Erythroblast (primary cell): ENCODE measurements at places on chromosomes 12 and 14.

GRCh38 chr12:79933532-79934264, 1.2 kb downstream of the PPP1R12A start:
- DNase-seq = peak; percentile 69

GRCh38 chr12:3992945-3993344, 119.7 kb upstream of the PARP11 start:
- no peak for DNase-seq

DNA sequence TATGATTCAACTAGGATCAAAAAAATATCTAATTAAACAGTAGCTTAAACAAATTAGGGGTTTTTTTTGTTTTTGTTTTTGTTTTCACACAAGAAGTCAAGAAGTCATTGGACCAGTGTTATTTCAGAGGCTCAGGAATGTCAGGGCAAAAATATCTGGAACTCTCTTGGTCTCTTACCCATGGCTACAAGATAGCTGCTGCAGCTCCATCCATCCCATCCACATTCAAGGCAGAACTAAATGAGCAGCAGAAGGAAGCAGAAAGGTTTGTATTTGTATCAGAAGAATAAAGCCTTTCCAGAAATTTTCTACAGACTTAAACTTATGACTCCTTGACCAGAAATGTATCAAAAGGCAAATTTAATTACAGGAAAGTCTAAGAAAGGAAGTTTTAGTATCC, 33.8 kb upstream of the BCL2L14 start:
- no peak for DNase-seq

DNA sequence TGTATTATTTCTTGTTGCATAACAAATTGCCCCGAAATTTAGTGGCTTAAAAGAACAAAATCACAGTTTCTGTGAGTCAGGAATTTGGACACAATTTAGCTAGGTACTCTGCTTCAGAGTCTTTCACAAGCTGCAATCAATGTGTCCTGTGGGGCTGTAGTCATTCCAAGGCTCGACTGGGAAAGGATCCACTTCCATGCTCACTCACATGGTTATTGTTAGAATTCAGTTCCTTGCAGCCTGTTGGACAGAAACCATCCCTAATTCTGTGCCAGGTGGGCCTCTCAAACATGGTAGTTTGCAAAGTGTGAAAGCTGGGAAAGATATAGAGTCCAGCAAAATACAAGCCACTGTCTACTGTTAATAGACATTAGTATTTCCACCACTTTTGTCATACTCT, 59.7 kb upstream of the ARID2 start:
- DNase-seq = no peak

DNA sequence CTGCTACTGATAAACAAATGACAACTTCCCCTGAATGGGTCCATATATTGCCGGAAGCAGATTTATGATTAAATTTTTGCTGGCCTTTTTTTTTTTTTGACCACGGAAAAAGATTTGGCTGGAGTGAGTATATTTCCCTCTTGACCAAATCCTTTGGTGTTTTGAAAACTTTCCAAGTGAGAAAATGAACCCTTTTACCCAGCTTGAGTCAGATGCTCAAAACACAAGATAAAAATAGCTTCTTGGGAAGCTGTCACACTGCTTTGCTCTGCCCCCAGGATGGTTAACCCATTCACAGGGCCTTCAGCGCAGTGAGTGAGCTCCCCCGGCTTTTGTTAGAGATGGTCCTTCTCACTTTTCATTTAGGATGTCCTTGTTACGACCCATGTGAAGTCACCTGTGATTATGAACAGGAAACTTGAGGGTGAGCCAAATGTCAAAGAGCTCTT, 224.3 kb downstream of the PELI2 start:
- no peak for DNase-seq

DNA sequence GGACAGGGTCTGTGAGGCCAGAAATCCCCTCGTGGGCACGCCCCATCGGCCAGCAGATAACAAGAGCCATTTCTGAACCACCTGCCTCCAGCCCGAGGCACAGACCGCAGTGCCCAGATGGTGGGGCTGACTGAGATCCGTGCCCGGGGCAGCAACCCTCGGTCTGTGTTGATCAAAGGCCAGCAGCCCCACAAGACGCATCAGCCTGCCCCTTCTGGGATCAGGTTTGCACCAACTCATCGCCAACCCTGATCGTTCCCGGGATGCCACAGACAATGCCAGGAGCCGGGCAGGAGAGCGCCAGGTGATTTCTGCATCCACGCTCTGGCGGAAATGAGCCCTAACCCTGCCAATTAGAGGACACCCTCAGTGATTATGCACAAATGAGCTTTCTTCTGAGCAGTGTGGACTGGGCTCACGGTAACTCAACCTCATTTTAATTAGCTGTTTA, 64.5 kb downstream of the TESC start:
- no peak for DNase-seq

DNA sequence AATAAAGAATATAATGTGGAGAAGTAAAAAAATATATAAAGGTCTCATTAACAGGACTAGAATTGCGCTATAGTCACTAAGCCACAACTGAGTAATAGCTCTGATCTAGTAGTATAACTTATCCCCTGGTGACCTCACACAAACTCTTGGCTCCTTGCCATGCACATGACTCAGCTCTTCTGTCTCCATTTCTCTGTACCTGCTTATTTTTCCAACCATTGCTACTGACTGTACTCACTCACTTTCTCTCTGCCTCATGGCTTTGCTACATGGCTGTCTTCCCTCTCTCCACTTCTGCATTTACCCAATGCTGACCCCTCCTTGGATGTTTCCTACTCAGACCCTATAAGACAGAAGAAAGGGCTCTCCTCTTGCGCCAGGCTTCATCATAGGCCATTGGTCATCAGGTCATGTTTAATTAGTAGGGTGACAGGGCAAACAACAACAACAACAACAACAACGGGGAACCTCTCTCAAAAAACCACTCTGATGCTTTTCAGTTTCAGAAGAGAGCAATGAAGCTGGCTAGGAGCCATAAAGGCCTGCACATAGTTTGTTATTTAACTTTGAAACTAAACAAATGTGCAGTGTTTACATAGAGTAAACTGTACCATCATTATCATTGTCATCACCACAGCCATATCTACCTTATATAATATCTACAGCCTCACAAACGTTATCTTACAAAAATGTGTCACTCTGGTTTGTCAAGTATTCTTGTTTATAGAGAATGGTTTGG, 25.6 kb upstream of the KRAS start:
- peak; percentile 94 for DNase-seq

DNA sequence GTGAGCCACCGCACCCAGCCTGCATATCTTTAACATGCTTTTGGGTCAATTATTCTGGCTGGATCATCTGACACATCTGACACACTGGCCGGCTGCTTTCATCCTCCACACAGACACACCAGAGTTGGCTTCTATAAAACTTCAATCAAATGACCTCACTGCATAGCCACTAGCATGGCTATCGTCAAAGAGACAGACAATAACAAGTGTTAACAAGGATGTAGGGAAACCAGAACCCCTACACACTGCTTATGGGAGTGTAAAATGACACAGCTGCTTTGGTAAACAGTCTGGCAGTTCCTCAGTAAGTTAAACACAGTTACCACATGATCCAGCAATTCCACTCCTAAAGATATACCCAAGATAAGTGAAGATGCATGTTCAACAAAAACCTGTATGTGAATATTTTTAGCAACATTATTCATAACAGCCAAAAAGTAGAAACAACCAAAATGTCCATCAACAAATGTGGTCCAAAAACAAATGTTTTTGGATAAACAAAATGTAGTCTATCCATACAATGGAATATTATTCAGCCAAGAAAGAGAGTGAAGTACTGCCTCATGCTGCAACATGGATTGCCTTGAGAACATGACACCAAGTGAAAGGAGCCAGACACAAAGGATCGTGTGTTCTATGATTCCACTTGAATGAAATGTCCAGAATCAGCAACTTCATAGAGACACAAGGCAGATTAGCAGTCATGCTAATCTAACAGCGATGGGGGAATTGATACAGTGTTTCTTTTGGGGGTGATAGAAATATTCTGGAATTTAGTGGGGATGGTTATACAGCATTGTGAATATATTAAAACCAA, 10.1 kb downstream of the KDM2B start:
- no peak for DNase-seq

DNA sequence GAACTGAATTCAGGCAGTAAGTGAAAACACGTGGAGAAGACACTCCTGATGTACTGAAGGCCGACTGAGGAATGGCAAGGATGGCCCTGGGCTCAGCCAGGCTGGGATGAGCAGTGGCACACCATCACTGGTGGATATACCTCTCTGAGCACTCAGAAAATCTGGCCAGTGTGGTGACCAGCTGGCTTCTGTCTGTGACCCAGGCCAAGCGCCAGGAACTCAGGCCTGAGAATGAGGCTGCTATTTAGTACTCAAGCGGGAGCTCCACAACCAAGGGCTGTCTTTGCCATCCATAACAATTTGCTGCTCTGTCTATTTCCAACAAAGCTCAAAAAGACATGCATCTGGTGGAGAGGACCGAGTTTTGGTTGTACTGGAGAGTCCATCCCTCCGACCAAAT, 586.3 kb downstream of the BCL11B start:
- DNase-seq = no peak

- DNase-seq = no peak
These were observed 884.2 kb downstream of the FLRT2 start for GRCh38 chr14:86414146-86414545.

DNA sequence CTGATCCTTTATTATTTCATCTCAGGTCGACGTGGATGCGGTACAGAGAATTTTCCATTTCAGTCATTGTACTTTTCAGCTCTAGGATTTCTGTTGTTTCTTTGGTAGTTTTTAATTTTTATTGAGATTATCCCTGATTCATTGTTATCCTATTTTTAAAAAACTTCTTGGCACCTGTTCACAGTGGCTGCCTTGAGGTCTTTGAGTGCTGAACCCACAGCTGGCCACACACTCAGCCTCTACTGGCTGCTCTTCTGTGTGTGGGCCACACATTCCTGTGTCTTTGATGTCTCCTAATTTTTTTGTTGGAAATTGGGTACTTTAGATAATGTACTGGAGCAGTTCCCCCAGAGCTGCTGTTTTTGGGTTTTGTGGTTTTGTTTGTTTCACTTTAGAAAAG, 37.7 kb upstream of the ASPG start:
- no peak for DNase-seq

GRCh38 chr14:56002876-56003625, 115.2 kb upstream of the PELI2 start:
- no peak for DNase-seq

DNA sequence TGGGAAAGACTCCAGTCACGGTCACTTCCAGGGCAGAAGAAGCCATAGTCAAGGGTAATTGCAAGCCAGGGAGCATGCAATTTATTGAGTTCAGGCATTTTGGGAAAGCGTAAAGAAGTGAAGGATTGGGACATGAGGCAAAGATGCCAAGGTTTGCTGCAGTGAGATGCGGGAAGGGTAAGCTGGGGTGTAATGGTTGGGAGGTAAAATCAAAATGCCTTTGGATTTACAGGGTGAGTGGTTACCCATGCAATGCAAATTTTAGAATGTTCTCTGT, 167.5 kb downstream of the BRMS1L start:
- DNase-seq = no peak

GRCh38 chr12:93266-94005, 26.9 kb downstream of the IQSEC3 start:
- no peak for DNase-seq

DNA sequence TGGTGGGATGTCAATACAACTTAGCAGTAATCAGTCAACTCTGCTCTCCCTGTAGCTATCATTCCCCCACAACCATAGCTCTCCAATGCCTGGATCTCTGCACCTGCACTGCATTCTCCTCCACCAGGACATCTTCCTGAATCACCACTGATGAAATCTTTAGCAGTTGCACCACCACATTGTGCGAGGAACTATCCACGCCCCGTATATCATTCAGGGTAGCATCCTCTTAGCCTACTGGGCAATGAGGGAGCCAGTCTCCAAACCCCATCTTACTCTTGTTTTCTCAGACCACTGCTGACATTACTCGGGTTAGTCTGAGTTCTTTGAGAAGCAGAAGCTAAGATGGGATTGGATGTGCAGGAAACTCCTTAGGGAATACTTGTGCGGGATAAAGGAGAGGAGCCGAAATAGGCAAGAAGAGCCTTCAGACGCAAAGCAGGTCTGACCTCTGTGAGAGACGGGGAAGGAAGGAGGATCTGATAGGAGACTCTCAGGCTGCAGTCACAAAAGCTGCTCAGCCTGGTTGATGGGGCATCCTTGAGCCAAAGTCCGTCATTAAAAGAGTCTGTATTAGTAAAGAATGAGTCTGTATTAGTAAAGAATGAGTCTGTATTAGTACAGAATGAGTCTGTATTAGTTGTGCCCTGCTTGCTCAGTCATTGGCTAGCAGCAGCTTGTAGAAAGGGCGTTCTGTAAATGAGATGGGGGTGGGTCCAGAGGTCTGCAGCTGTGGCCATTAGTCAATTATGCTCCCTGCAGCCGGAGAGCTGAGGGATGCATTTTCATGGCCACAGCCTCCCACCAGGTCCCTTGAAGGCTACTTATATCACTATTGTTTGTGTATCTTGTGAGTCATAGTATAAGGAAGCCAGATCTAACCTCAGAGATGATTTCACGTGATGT, 49.6 kb upstream of the RASSF3 start:
- no peak for DNase-seq

DNA sequence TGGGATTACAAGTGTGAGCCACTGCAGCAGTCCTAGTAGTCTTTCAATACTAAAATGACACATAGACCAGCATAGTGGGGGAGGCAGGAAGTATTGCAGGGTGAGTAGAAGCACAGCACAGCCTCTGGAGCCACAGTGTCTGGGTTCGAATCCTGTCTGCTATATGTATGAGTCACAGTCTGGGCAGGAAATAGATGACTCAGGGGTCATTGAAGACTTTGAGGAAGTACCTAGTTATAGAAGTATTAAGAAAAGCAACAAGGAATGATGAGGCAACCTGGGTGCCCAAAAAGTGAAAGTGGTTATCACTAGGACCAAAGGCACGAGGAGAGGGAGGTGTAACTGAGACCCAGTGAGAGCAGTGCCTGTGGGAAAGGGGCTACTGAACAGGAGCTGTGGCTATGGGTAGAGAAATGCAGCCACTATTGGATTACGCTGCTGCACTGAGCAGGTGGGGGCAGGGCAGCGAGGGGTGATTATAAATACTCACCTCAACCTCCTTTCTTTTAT, 124.0 kb downstream of the PDE3A start:
- DNase-seq = peak; percentile 2

DNA sequence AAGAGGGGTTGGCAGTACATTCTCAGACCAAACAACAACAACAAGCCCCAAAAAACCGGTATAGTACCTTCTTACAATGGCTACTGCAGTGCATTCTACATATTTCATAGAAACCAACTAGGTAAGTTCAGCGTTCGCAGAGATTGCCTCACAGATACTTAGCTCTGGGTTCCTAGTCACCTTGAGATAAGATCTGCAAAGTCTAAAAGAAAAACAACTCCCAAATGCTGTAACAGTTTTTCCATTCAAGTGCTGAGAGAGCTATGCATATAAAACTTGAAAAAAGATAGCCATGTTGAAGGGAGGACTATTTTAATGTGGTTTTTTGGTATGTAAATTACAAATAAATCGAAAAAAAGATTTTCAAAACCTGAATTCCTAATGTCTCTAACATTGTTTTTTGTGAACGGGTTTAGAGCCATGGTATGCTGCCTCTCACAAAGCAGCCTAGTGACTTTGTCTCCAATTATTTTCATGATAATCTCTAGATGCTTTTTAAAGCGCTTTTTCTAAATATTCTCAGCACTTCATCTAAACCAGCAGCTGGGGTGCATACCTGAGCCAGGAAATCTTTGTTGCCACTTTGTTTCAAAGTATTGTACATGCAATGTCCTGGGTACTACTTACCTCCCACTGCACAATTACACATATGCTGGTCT, 56.6 kb upstream of the CRACR2A start:
- no peak for DNase-seq
